ENCODE measurements at places on chromosomes 3 and 15. TPM values are rescaled to one million over a fixed set of nuclear protein-coding genes. Genes with fewer than 3 reads are reported as not detected.

The IL17RD gene
- polyA plus RNA-seq = 4.4 TPM

The LRRC34 gene
- 5.7 TPM for polyA plus RNA-seq

The GPR149 gene
- polyA plus RNA-seq = not detected

The AP3S2 gene
- 17.5 TPM for polyA plus RNA-seq

The FAM174B gene
- 9.8 TPM for polyA plus RNA-seq

The RBMS3 gene
- polyA plus RNA-seq = 3.2 TPM

- DNase-seq = no peak
Measured at GRCh38 chr3:45020534-45020933, 5.6 kb upstream of the CLEC3B start.

- no peak for DNase-seq
Measured at GRCh38 chr15:71353171-71353570, 237.9 kb downstream of the THSD4 start.

DNA sequence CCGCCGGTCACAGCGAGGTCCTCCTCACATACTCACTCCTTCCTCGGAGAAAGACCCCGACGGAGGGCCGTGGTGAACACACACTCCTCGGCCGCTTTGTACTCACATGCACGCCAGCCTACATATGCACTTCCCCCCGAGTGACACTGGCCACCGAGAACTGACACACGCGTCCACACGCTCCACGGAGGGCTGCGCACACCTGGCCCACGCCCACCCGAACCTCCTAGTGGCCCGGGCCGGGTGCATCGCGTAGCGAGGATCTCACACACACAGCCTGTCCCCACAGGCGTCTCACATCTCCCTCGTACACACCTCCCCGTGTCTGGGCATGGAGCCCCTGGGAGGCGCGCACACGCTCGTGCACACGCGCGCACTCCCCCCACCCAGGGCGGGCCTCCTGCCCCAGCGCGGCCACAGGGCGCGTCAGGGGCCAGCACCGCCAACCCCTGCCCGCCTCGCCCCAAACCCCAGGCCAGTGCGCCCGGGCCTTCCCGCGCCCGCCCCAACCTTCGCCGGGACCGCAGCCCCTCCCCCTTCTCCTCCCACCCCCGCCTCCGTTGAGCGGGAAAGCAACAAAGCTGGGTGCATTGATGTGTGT lies 411 bp upstream of the C3orf70 start:
- peak; percentile 77 for DNase-seq

DNA sequence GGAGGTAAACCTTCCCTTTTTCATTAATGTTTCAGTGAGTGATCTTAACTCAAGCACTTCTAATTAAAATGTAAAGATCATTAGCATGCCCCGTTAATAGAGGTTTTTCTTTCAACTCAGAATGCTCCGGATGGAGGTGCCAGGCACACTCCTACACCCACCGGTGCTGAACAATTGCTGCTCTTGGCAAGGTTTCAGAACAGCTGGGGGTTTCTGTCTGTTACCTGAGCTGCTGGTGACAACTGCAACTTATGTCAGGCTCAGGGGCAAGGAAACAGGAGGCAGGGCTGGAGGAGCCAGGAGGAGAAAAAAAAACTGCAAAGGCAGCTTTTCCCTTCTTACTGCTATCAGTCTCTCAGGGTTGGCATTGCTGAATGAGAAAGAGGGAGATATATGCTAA lies 250.1 kb downstream of the DIPK2A start:
- DNase-seq = peak; percentile 68

DNA sequence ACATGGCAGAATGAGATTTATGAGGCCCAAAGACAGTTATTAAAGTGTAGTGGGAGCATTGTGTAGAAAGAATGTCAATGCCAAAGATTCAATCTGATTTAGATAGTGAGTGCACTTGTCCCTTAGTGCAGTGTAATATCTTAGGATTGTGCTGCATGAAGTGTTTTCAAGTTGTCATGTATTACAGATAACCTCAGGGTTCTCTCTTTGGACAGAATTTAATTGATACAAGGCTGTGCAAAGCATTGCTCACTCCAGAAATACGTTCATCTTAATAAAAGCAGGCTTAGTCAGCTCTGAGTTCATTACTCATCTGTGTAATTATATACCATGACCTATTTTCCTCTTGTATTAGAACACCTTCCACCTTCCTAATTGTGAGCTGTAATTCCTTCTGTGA lies 16.0 kb upstream of the GPR171 start:
- no peak for DNase-seq

DNA sequence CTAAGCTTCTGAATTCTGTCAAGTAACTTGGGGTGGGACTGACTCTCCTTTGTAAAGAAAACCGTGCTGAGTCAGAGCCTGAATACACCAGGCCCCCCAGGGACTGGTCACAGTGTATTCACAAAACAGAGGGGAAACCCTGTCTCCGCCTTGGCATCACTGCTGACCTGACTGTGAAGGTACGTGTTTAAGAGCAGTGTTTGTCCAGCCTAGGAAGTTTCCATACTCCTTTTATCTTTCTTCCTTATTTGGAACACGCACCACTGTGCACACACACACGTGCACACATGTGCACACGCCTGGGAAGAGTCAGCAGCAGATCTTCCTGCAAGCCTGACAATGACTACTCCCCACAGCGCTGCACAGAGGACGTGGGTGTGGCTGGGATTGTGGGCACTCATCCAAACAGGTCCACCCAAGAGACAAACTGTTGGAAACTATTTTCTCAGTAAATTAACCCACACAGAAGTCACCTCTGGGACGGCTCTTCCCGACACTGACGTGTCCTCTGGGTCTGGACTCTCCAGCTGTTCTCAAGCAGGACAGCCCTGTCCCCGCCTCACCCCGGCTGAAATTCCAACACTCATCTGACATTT lies 87.7 kb downstream of the ATP10A start:
- DNase-seq = peak; percentile 27

- no peak for DNase-seq
Measured at GRCh38 chr15:68022061-68022460, 32.1 kb upstream of the PIAS1 start.

- no peak for DNase-seq
Measured at GRCh38 chr3:138911621-138912020, 35.3 kb downstream of the FOXL2 start.
